ENCODE measurements at places on chromosomes 16 and 17.
A peak's percentile ranks its signal among the peaks of the same experiment; 100 is the strongest.

- DNase-seq: no peak
Measured at GRCh38 chr17:83068641-83069570, 10.5 kb upstream of the METRNL start.

DNA sequence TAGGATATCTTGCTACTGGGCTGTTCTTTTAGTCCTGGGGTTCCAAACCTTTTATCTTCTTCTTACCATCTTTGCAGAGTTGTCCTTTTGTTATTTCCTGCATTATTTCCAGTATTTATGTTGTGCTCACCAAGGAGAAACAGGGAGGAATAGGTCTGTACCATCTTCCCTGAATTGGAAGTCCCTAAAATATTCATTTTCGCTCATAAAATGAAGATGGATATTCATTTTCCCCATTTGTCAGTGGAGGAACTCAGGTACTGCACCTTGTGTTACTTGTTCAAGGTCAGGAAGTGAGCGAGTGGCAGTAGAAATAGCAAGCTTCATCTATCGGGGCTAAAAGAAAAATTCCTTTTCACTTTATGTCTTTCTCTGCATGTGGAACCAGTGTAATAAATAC, 989.7 kb downstream of the CDH11 start:
- no peak for DNase-seq

DNA sequence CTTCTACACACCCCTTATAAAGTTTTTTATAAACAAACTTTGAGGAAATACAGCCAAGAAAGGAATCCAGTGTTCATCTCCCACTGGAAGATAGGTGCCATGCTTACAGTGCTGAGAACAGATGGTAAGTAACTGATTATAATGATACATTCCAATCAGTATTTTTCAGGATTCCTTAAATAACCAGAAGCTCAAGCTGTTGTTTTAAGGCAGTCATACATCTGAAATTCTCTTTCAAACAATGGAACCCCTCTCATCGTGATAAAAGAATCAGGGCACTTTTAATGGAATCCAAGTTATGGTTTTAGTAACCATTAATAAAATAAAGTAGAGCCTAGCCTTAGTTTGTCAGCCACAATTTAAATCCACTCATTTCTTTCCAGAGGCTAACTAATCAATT, 56.1 kb upstream of the STAC2 start:
- no peak for DNase-seq

DNA sequence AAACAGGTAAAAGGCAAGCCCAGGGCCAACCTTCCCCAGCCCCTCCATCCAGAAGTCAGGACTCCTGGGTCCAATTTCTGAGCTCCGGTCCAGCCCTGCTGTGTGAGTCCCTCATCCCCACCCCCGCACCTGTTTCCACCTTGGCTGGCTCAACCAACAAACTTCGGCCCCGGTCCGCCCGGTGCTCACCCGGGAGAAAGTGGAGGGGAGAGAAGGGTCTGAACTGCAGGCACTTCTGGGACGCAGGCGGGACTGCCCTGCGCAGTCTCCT, 541 bp downstream of the RHBDF2 start:
- DNase-seq: no peak

- DNase-seq: peak; percentile 1
Measured at GRCh38 chr17:54426296-54426886, 474.3 kb upstream of the TOM1L1 start.

- no peak for DNase-seq
Measured at GRCh38 chr16:51211148-51211547, 60.1 kb upstream of the SALL1 start.

- DNase-seq: no peak
Measured at GRCh38 chr17:57774872-57775271, 29.8 kb upstream of the CCDC182 start.

DNA sequence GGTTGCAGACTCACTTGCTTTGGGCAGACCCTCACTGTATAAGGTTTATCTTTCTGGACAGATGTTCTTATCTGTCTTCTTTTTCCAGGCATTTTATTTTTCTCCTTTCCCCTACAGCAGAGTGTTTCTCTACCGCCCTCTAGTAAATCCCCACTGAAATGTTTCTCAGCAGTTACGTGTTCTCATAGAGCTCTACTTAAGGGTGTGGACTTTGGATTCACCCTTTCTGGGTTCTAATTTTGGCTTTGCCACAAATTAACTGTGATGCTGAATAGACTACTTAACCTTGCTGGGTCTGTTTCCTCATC, 2.0 kb downstream of the ADAT1 start:
- peak; percentile 11 for DNase-seq

Measured in COR-L47 (cell line).